ENCODE measurements at places on chromosomes 5 and 9.
A peak's percentile ranks its signal among the peaks of the same experiment; 100 is the strongest.

GRCh38 chr9:1581926-1582325 is 433.2 kb upstream of the SMARCA2 start:
- DNase-seq = no peak

- DNase-seq = peak; percentile 68
Observed at GRCh38 chr5:140312067-140312790, 9.3 kb upstream of the PFDN1 start.

- peak; percentile 53 for DNase-seq
Observed at GRCh38 chr5:151451626-151452520, 4.5 kb downstream of the SLC36A1 start.

DNA sequence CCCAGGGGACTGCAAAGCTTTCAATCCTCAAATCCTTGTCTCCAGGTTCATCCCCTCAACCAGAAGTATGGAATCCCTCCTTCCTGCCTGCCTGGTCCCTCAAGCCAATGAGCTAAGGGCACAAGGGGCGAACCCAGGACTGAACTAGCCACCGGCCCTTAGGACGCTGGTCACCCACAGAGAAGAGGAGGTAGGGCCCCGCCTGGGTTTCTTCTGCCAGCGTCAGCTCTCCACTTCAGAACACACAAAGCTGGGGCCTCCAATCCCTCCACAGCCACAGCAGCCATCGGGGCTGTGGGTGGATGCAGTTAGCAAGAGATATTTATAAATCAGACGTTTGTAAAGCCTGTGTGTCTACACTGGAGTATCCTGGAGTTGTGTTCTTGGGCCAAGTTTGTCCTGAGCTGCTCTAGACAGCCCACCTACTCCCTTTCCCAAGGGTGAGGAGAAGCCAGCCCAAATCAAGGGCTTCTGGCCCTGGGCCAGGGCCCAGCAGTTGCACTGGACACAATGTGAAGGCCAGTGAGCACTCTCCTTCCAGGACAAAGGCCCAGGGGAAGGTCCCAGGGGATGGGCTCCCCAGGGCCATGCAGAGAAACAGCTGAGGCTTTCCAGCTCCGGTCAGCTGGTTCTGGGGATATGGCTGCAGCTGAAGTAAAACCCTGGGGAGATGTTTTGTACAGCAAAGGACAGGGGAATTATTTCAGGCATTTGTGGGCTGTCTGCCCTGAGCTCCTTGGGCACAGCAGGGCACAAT is 18.9 kb downstream of the AMBP start:
- DNase-seq = no peak

DNA sequence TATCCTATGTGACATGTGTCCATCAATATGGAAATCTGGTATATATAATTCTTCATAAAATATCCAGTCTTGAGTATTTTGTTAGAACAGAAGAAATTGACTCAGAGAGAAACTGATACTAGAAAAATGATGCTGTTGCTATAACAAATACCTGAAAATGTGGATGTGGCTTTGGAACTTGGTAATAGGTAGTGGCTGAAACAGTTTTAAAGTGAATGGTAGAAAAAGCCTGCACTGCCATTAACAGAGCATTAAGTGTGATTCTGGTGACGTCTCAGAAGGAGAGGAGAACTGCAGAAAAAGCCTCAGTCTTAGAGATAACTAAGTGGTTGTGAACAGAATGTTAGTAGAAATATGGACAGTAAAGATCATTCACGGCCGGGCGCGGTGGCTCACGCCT is 634.9 kb upstream of the ZNF608 start:
- DNase-seq = no peak

DNA sequence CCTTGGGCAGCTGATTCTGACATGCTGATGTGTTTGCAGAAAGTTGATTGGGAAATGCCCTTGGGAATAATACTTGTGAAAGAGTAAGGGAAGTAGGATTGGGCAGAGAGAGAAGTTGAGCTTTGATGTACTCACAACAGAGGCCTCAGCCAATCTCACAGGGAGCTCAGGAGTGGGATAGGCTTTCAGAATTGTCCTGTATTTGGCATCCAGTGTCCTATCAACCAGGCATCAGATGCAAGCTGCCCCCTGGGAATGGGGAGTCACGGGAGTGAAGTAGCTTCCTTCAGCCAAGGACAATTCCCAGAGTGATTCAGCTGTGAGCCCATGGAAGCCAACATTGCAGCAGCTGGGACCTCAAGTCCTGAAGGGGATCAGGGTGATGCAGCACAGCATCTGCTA is 39.6 kb downstream of the DMAC1 start:
- no peak for DNase-seq

GRCh38 chr5:64333886-64334285 is 168.2 kb downstream of the RNF180 start:
- no peak for DNase-seq

DNA sequence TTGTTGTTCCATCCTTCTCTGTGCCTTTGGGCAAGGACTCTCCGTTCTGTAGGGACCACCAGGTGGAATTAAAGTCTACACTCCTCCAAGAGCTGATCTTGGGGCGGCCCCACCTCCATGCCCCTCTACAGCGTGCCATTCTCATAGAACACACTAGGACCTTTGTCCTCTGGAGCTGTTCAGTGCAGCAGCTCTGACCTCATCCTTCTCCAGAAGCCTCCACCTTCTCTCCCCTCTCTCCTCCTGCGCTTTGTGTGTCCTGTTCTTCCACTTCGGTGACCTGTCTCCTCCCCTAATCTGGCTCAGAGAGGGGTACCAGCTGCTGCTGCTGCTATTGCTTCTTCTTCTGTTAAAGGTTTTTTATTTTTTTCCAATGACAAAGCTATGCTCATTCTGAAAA is 1.8 kb upstream of the MACROH2A1 start:
- DNase-seq = no peak

GRCh38 chr5:161042862-161043261 is 190.9 kb upstream of the ATP10B start:
- no peak for DNase-seq

DNA sequence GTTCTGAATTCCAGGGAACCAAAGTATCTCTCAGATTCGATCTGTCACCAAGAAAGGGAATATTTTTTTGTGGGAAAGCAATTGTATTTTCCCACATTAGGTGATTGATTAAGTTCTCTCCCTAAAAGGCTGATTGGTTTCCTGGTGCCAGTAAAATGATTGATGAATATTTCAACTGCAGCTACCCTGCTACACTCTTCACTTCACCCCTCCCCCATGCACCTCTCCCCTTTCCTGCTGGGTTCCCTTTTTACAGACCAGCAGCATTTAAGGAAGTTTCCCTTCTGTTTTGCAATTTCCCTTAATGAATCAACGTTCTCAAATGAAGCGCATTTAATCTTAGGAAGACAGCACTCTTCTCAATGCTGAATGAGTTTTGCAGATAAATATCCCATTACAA is 13.1 kb downstream of the NR6A1 start:
- DNase-seq = no peak

DNA sequence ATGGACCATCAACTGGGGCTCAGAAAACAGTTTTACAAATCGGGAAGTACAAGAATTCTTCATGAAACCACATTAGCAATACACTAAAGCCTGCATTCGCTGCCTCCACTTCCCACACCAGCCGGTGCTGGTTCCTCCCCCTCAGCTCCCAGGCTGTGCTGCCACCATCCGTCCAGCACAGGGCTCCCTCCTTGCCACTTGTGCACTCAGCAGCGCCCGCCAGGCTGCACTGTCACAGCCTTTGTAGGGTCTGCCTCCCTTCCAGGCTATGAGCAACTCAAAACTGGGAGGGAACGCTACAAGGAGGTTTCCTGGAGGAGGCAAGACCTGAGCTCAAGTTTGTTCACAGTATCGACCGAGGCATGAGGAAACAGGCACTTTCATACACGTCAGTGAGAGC is 7.7 kb downstream of the MAPK9 start:
- no peak for DNase-seq

DNA sequence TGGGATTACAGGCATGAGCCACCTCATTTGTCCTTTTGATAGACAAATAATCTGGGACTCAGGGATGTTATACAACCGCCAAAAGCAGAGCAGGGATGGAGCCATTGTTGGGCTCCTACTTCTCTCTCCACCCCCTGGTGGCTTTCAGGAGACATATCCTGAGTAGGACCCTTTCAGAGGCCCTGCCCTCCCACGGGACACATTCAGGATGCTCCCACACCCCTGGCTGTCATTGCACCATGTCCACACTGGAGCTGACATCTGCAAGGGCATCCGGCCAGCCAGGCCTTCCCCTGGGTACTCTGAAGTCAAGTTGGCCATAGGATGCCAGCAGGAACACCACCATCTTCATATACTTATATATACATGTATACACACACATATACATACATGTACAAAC is 181.8 kb downstream of the SYK start:
- DNase-seq = no peak

GRCh38 chr5:74954919-74955318 is 88.7 kb upstream of the FAM169A start:
- DNase-seq = no peak

GRCh38 chr9:16519001-16519400 is 351.5 kb downstream of the BNC2 start:
- DNase-seq = no peak

GRCh38 chr5:180330270-180330648 is 22.9 kb downstream of the GFPT2 start:
- DNase-seq = no peak

- no peak for DNase-seq
Observed at GRCh38 chr9:114096041-114096511, 3.0 kb downstream of the KIF12 start.

DNA sequence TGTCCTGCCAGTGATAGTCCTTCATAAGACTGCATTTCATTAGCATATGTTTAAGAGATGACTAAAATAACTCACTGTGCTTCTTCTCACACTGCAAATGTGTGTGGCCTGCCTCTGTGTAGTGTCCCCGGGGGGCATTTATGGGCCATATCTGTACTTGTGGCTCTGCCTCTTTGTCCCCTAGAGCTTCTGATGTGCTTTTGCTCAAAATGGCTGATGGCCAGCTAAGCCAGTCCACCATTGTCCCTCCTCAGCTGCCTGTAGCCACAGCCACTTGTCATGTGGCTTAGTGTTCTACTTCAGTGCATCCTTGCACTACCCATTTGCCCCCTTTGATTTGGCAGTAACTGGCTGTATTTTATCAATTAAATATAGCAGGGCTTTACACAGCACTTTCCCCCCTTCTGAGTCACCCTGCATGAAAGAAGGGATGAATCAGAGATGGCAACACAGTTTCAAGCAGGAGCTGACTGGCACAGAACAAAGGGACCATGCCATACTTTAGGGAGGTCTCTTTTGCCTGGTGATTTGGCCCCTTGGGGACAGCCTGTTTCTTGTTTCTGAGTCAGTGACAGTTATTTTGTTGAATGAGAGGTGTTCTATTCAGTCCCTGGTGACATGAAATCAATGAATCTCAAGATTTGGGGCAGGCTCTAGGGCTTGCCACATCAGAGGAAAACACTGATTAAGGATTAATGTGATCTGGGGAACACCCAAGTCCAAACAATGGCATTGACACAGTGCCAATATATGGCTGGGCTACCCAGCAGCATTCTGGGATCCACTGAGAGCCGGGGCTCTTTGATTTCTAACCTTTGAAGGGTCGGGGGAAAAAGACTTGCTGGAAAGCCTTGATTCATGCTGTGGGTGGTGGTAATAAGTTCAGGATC is 245.5 kb downstream of the SMARCA2 start:
- DNase-seq = no peak

- no peak for DNase-seq
Observed at GRCh38 chr9:110768886-110769285, 100.3 kb downstream of the MUSK start.

DNA sequence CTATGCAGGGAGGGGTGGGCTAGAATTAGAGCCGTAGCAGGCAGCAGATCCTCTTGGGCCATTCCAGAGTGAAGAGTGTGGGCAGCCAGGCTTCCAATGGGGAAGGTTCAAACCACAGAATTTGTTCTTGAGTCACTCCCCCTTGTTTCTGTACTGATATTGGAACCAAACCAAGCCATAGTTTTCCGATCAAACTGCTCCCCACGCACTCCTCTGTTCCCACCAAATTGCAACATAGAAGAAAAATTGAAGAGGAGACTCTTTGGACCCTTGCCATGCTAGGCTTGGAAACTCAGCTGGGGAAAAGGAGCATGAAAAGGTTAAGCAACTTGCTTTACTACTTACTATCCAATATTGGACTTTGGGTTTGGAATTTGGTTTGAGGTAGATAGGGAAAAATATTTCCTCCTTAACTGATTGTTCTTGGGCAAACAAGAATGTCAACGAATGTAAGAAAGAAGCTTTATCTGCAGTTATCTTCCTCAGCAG is 165.8 kb upstream of the NR3C1 start:
- no peak for DNase-seq

- no peak for DNase-seq
Observed at GRCh38 chr9:75601280-75601679, 289.2 kb upstream of the PCSK5 start.

DNA sequence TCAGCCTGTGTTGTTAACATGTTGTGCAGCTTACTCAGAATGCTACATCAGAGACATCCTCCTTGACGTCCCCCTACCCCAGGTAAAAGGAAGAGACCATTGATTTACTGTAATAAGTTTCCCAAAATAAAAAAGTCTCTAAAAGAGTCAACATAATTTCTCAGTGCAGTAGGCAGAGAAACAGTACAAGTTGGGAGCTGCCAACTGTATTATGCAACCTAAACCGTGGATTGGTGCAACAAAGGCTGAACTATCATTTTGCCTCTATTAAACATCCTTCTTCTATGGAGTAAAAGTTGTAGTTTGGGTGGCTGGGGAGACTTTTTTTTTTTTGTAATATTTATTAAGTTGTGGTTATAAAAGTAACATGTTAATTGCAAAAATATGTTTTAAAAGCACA is 208.0 kb downstream of the NR3C1 start:
- no peak for DNase-seq

GRCh38 chr9:18296702-18297055 is 177.3 kb upstream of the ADAMTSL1 start:
- no peak for DNase-seq

- no peak for DNase-seq
Observed at GRCh38 chr5:98510143-98510985, 263.1 kb upstream of the RGMB start.

GRCh38 chr5:98050583-98050982 is 722.9 kb upstream of the RGMB start:
- DNase-seq = no peak

DNA sequence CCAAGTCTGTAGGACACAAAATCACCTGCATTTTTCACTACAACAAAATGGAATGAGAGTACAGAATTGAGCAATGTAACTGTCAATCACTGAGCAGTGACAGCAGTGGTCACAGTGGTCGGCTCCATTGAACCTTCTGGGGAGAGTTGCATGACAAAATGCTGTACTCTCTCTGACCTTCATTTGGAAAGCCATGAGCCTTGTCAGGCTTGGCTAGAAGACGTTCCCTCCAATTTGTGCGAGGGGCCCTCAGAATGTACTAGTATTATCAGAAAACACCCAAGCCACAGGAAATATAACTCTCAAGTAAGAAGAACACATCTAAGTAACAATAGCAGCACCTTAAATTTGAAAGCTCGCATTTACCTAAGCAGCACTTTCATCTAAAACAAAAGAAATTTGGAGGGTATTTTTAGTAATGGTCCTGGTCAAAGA is 425.6 kb upstream of the MEF2C start:
- DNase-seq = no peak

GRCh38 chr5:61907995-61908394 is 398.0 kb upstream of the KIF2A start:
- DNase-seq = no peak
